ENCODE measurements at places on chromosomes 13 and 19. TPM values are rescaled to one million over a fixed set of nuclear protein-coding genes. Genes with fewer than 3 reads are reported as not detected.

GRCh38 chr13:23861310-23861709, 27.9 kb downstream of the MIPEP start:
- H3K36me3 ChIP-seq = no peaks in the 10 kb centered on the region
- no peak overlapping the region for H3K4me3 ChIP-seq
- H3K27me3 ChIP-seq = no peaks in the 10 kb centered on the region
- DNase-seq = no peak
- H3K4me1 ChIP-seq = no peaks in the 10 kb centered on the region

- no peaks in the 10 kb centered on the region for H3K36me3 ChIP-seq
- no peaks in the 10 kb centered on the region for H3K27me3 ChIP-seq
- DNase-seq = no peak
Measured at GRCh38 chr13:73681015-73681414, 453.2 kb downstream of the KLF12 start.

The UBL3 gene
- total RNA-seq = 13.7 TPM

The SHANK1 gene
- total RNA-seq = not detected

DNA sequence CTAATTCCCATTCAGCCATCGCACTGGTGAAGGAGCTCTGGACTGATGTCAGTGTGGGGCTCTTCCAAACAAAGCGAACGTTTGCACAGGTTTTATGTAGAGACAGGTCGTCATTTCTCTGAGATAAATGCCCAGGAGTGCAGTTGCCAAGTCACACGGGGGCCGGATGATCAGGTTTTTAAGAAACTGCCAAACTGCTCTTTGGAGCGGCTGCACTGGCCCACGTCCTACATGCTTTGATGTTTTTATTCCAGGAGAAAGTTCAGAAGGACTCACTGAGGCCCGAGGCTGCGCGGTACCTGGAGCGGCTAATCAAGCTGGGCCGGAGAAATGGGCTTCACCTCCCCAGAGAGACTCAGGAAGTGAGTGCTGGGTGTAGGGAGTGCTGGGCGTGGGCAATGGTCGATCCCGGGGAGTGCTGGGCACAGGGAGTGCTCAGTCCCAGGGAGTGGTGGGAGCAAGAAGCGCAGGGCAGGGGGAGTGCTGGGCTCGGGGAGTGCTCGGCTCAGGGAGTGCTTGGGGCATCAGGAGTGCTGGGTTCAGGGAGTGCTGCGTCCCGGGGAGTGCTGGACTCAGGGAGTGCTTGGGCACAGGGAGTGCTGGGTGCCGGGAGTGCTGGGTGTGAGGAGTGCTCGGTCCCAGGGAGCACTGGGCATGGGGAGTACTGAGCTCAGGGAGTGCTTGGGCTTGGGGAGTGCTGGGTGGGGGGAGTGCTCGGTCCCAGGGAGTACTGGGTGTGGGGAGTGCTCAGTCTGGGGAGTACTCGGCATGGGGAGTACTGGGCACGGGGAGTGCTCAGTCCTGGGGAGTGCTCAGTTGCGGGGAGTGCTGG, 10.7 kb downstream of the THOP1 start:
- H3K27ac ChIP-seq = no peak overlapping the region
- H3K27me3 ChIP-seq = no peaks in the 10 kb centered on the region
- H3K4me3 ChIP-seq = no peak overlapping the region
- DNase-seq = no peak

DNA sequence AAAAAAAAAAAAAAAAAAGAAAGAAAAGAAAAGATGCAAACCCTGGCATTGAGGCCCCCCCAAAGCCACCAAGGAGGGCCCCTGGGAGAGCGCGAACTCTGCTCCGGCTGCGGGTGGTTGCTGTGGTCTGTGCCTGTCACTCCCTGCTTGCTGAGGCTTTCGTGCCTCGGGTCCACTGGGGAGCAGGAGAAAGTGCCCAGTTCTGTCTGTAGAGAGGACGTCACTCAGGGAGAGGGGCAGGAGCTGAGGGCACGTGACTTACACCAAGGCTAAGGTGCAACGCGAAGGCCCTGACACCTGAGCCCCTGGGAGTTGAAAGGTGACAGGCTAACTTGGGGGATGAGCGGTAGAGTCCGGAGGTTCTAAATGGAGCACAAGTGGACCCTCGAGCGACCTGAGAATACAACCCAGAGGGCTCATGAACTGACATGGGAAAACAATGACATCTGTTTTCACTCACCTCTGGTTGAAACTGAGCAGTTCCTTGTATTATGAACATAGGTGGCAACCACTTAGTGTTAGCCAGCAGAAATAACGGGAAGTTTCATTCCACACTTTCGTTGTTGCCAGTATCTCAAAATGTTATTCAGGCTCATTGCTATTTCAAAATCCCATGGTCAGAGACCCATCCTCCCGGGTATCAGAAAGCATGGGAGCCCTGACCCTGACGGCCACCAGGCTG, 69.2 kb upstream of the TM9SF2 start:
- H3K27me3 ChIP-seq = no peaks in the 10 kb centered on the region
- peak overlapping the region; percentile 27 for H3K4me3 ChIP-seq
- peak; percentile 85 for DNase-seq
- H3K36me3 ChIP-seq = no peaks in the 10 kb centered on the region
- H3K4me1 ChIP-seq = peaks cover 62% of the 10 kb centered on the region
- H3K27ac ChIP-seq = peak overlapping the region; percentile 99

The IFNL1 gene
- total RNA-seq = not detected
